ENCODE measurements at places on chromosomes 11 and 22.

- DNase-seq: no peak
Measured at GRCh38 chr11:11459578-11459977, 106.5 kb upstream of the CSNK2A3 start.

GRCh38 chr11:78783301-78783700 is 208.6 kb upstream of the NARS2 start:
- no peak for DNase-seq

DNA sequence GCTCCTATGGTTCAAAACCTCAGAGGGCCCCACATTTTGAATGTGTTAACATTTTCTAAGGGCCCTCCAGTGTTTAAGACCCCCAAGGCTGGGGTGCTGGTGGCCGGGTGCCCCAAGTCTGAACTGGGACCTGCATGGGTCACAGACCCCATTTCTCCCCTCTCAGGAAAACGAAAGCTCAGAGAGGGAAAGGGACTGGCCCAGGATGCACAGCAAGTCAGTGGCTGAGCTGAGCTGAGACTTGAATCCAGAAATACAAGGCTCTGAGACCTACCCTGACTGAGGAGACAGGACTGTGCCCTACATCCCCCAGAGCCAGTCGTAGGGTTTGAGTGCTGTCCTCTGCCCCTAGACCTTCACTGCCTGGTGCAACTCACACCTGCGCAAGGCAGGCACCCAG is 4.2 kb downstream of the ACTN3 start:
- no peak for DNase-seq

GRCh38 chr11:32071811-32072210 is 19.1 kb upstream of the RCN1 start:
- no peak for DNase-seq

GRCh38 chr11:67266449-67267187 is at the start of gene GRK2:
GRK2 (plus strand) TSS chr11:67266473; CDS start chr11:67266700, 227 bp downstream.
- peak; percentile 77 for DNase-seq

DNA sequence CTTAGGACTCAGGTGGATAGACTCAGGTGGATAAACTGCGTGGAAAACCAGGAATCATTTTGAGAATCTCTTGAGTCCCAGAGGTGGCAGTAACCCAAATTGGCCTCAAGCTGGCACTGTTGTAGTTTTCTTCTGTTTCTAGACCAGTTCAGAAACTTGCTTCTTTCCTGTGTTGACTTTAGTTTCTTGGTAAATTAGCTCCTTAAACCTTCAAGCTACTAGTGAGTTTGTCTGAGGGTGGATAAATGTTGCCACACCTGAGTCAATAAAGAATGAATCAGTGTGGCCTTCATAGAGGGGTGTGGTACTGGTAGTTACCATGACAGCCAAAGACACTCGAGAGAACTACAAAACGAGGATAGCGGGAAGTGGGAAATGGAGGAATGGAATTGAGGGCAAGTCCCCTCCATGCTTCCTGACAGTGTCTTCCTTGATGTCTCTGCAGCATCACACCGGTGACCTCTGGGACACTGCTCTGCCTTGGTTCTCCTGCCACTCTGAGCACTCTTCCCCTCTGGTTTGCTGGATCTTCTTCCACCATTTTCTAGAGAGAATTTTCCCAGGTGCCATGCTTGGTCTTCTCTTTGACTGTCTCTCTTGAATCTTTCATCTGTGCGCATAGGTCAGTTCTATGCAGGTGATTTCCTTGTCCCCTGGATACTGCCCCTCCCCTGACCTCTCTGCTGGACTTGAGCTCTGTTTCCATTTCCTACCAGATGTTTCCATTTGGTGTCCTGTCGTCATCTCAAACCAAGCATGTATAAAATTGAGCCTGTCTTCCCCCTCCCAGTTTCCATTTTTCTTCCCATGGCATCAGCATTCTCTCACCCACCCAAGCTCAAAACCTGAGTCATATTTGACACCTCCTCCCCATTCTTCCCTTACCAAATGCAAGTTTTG is 7.2 kb downstream of the POLD4 start:
- DNase-seq: no peak
